ENCODE measurements at places on chromosomes 1 and 21. TPM values are rescaled to one million over a fixed set of nuclear protein-coding genes. Genes with fewer than 3 reads are reported as not detected.

Gene AUNIP
- total RNA-seq, result 12.0 TPM

Gene SPATA6
- total RNA-seq, result 0.40 TPM

Gene FCRL5
- not detected for total RNA-seq

Gene LCE1E
- not detected for total RNA-seq

Gene MATN1
- total RNA-seq, result 0.50 TPM

Gene OR2L5
- total RNA-seq, result not detected

Gene OR2T35
- not detected for total RNA-seq

Gene CSF3R
- 0.07 TPM for total RNA-seq

Gene CDKN2C
- 13.7 TPM for total RNA-seq

Data from activated CD4-positive, alpha-beta T cell treated with anti-CD3 and anti-CD28 coated beads, Interleukin-2, amount 10 ng/mL, durations not matched to agents 24 days and 14 days (primary cell).